Stimulated activated CD8-positive, alpha-beta memory T cell treated with anti-CD3 and anti-CD28 coated beads, Interleukin-7, amount 100 ng/mL, for 1 hour (primary cell): ENCODE measurements at places on chromosomes 1 and 21.

DNA sequence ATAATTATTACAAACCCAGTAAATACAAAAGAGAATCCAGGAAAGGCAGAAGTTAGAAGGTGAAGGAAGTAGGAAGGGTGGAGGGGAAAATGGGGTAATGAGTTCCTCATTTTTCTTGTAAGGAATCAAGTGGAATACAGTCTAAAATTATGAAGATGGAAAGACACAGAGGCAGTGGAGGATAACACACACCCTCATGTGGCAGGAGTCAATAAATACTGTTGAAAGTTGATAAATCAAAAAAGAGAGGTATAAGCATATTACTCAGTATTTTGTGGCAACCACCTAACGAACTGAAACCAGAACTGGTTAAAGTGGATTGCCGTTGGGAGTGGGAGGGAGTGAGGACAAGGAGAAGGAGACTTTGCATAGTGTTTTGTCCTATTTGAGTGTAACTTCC lies 78.6 kb upstream of the SLC44A3 start:
- no peak for DNase-seq

GRCh38 chr1:153395136-153395685 lies 4.3 kb upstream of the S100A8 start:
- DNase-seq, result no peak

- no peak for DNase-seq
Observed at GRCh38 chr1:26704629-26705028, 8.8 kb downstream of the ARID1A start.

GRCh38 chr1:93673163-93673829 lies 8.3 kb downstream of the BCAR3 start:
- no peak for DNase-seq

DNA sequence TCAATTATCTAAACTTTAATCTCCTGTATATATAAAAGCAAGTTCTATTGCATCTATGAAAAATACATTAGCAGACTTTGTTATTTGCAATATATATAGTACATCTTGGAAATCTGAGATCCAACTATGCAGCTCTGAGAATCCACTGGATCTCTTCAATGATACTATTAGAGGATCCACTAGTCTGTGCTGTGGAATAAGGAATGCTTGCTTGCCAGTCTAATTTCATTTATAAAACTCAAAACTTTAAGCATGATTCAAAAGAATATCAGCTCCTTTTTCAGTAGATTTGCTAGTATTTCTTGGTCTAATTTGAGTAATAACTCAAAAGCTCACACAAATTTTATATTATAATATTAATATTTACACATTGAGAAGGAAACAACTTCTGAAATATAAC lies 115.1 kb downstream of the SPATA6 start:
- no peak for DNase-seq

DNA sequence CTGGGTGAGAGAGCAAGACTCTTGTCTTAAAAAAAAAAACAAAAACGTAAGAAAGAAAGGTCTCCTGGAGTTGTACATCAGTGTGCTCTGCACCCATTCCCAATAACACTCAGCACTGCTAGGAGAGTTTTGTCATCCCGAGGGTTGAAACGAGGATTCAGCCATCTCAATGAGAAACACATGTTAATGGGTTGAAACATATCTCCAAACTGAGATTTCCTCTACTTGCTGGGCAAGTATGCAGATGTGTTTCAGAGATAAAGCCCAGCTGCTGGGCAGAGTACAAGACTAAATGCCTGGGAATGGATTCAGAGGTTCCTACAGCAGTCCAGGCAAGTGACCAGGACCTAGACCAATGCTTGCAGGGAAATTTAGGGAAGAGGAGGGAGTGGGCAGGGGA lies 2.6 kb upstream of the MFN2 start:
- DNase-seq, result no peak

DNA sequence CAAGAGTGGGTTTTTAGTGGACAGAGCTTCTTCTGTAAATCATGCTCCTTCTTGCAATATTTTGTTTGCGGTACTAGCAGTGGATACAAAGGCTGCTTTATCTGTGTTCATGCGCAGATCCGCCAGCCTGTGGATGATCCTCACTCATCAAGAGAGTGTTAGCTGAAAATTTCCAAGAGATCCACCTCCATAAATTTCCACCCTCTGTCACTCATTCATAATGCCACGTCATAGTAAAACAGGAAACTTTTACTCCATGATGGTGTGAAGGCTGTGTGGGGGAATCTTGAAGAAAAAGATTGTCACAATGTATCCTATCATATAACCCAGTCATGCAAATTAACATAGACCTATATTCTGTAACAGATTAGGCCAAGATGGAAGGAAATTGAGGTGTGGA lies 4.4 kb upstream of the MAPKAPK2 start:
- DNase-seq, result no peak

DNA sequence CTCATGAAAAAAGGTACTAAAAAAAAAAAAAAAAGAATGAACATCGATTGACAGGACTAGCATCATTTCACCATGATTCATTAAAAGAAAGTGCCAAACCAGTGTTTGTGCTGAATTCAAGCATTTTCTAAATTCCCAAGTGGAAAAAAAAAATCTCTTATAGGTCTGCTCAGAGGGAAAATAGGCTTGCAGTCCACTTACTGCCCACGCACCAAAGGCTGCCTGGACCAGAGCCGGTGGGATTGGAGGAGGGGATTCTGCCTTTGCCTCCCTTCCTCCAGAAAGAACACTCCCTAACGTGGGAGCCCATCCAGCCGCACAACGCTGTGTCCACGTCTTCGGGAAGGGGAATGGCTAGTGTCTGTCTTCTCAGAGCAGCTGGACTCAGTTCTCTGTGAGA lies 5.5 kb upstream of the TRAPPC10 start:
- DNase-seq, result no peak

DNA sequence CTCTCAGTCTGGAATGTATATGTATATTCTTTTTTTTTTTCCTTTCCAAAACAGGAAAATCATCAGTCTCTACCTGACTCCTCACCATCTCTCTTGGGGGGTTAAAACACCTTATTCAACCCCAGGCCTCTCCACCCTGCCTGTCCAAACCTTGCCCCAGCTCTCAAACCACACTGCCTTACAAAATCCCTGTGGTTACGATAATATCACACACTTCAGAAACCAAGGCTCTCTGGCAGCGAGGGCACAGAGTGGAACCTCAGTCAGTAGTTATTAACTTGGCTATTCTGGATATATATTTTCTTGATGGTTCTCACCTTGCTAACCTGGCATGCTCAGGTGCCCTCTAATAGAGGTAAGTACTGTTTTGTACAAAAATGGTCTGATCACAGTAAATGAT lies 24.7 kb downstream of the KIAA0040 start:
- no peak for DNase-seq

DNA sequence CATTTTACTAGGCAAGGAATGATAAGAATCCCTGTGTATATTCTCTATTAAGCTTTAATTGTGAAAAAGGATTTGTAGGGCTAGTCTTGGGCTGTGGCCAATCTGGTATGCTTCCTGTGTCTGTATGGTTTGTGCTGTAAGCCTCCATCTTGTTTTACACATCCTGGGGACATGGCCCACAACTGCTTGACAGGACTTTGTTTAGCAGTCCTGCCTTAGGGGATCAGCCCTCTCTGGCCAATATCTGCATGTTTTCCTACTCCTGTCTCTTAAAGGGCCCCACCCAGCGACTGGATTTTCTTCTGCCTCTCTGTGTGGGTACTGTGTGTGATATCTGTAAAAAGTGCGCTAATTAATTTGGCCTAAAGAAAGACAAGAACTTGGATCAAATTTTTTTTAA lies 813.2 kb downstream of the PLA2G4A start:
- no peak for DNase-seq

DNA sequence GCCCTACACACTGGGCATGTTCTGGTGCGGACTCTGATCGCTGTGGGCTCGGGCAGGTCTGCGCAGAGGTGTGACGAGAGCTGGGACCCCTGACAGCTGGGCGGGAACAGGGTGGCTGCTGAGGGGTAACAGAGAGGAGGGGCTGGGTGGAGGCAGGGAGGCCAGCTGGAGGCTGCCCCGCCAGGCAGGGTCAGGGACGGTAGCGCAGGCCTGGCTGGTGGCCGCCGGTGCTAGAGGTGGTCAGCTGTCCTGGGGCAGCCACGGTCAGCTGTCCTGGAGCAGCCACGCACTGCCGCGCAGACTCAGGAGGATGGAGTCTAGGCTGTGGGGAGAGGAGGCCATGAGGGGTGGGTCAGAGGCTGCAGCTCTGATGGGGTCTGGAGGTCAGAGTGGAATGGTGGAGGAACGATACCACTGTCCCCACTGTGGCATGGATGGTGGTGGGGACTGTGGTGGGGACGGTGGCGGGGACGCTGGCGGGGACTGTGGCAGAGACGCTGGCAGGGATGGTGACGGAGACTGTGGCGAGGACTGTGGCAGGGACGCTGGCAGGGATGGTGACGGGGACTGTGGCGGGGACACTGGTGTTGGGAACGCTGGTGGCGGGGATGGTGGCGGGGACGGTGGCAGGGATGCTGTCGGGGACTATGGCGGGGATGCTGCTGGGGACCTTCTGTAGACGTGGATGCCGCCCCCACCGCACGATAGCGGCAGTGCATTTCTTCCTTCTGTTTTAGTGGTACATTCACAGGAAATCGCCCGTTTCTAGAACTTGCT lies 21.3 kb upstream of the LRRC3 start:
- DNase-seq, result no peak

- DNase-seq, result no peak
Observed at GRCh38 chr1:109777436-109777835, 13.7 kb upstream of the EPS8L3 start.

DNA sequence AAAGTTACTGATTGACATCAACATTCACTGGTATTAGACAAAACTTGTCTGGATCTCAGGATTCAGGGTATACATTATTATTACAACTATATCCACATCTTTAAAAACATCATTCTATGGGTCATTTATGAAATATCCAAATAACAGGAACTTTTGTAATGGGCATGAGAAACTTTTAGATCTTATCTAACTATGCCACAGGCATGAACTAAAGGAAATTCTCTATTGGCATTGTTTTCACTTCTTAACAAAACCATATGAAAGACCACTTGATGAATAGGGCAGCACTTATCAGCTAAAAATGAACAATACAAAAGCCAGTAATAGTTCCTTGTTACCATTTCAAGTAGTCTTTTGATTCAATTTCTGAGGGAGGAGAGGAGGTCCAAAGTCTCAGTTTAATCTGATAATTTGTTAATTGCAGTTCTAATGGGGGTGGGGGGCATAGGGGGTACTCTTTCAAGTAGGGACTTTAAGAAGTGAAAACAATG lies 30.8 kb upstream of the CPLANE2 start:
- no peak for DNase-seq

GRCh38 chr1:156920233-156921052 lies at the start of gene LRRC71:
LRRC71 (plus strand) TSS chr1:156920632; CDS start chr1:156920804, 172 bp downstream.
- DNase-seq, result no peak

DNA sequence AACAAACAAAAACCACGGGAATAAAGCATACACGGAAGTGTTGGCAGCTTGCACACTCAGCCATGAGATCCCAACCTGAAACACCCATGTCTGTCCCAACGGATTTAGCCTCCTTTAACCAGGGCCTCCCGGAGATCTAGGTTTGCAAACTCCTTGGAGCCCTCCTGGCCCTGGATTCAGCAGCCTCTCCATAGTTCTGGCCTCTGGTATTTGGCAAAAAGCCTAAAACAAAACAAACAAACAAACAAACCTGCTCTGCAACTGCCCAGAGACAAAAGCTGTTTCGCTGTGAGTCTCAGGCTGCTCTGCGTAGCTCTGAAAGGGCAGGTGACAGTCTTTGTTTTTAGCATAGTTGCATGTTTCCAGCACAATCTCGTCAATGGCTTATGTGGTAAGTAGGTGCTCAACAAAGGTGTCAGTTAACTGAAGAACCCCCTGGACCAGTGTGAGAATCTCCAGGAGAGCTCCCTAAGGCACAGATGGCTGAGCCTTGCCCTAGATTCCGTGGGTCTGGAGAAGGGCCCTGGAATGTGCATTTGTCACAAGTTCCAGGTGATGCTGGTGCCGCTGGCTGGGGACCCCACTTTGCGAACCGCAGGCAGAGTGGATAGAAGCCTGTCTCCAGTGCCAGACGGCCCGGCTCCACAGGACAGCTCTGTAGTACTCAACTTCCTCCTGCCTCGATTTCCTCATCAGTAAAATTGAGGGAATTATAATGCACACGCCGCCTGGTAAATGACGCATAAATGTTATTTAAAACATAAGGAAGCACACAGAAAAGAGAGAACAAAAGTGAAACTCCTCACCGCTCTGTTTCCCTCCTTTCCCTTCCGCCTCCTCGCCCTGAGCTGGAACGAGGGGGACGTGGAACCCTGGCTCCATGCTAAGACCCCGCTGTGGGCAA lies 86.2 kb downstream of the RIPK4 start:
- DNase-seq, result no peak

- DNase-seq, result no peak
Observed at GRCh38 chr1:99018313-99018712, 13.7 kb upstream of the PLPPR5 start.

GRCh38 chr1:244657421-244657820 lies 4.5 kb downstream of the DESI2 start:
- no peak for DNase-seq

DNA sequence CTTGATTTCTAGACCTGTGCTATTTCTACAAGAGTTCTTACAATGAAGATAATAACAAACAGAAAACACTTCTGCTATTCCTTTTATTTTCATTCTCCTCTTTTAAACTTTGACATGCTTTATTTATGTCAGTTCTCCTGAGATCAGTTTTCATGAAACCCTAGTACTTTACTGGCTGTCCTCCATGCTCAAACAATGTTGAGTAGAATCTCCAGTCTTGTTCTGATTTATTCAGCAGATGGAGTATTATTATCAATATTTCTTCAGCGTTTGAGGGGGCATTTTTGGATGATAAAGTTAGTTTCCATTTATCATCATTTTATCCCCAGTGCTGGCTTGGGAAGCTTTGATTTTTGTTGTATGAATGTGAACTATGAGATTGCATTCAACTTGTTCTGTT lies 85.9 kb upstream of the WARS2 start:
- DNase-seq, result no peak

DNA sequence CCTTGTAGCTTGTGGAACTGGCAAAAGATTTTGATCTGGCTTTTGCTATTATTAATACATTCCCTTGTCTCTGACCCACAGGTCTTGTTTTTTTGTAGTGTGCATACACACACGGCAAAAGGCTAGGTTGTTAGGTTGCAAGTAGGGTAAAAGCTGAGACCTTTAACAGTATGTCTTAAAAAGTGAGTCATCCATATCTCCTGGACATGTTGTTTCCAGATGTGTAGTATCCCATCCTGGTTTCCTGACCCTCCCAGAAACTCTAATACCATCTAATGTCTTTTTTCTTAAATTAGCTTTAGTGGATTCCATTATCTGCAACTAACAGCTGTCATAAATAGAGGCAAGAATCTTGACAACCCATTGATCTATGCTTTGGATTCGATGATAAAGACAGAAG lies 14.7 kb downstream of the OVGP1 start:
- DNase-seq, result no peak

- DNase-seq, result no peak
Observed at GRCh38 chr1:153195216-153195615, 8.0 kb upstream of the LELP1 start.

- no peak for DNase-seq
Observed at GRCh38 chr1:172832006-172832725, 173.3 kb downstream of the FASLG start.

- no peak for DNase-seq
Observed at GRCh38 chr1:203037509-203038190, 11.4 kb downstream of the PPFIA4 start.

- no peak for DNase-seq
Observed at GRCh38 chr1:5576011-5576672, 416.1 kb downstream of the NPHP4 start.

GRCh38 chr21:35096959-35097358 lies 47.9 kb upstream of the RUNX1 start:
- DNase-seq, result no peak

GRCh38 chr21:38114717-38115333 lies 142.0 kb upstream of the KCNJ15 start:
- no peak for DNase-seq
